NCI-H1436 treated with DMSO at 0.1 percent for 48 hours (cell line): ENCODE measurements at places on chromosomes 2 and 18.

GRCh38 chr2:101912545-101912944 is 79.2 kb upstream of the IL1R2 start:
- no peak for DNase-seq

GRCh38 chr18:8536922-8537321 is 72.3 kb upstream of the RAB12 start:
- DNase-seq: no peak

GRCh38 chr18:7094427-7094826 is 23.2 kb downstream of the LAMA1 start:
- no peak for DNase-seq

GRCh38 chr2:160630801-160631590 is 137.4 kb upstream of the RBMS1 start:
- DNase-seq: no peak

DNA sequence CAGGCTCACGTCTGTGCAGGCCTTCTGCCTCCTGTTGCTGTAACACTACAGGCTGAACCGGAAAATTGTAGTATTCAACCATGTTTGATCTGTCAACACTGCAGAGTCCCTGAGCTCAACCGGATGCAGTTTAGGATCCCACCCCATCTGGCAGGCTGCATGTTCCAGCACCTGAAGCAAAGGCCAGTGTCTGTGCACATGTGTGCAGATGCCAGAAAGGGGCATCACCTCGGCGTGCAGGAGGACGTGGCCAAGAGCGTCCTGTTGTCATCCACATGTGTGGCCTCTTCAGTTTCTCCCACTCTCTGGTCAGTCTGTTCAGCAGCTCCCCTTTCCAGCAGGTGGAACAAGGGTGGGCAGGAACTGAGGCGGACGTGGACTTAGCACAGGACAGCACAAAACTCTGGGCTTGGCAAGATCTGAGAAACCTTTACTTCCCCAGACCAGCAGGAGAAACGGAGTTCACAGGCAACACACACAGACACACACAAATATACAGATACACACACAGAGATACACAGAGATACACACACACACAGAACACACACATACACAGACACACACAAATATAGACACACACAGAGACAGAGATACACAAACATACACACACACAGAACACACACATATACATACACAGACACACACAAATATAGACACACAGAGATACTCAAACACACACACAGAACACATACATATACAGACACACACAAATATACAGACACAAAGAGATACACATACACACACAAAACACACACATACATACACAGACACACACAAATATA is 111.3 kb downstream of the NDUFA10 start:
- DNase-seq: no peak

- DNase-seq: no peak
These were observed 879.0 kb downstream of the SLC4A3 start for GRCh38 chr2:220506466-220506865.

- DNase-seq: no peak
These were observed 7.1 kb downstream of the RBM45 start for GRCh38 chr2:178119179-178119922.

GRCh38 chr2:73610111-73610510 is 32.1 kb downstream of the NAT8 start:
- DNase-seq: no peak

- DNase-seq: no peak
These were observed 463.3 kb downstream of the IRS1 start for GRCh38 chr2:226336283-226336682.

DNA sequence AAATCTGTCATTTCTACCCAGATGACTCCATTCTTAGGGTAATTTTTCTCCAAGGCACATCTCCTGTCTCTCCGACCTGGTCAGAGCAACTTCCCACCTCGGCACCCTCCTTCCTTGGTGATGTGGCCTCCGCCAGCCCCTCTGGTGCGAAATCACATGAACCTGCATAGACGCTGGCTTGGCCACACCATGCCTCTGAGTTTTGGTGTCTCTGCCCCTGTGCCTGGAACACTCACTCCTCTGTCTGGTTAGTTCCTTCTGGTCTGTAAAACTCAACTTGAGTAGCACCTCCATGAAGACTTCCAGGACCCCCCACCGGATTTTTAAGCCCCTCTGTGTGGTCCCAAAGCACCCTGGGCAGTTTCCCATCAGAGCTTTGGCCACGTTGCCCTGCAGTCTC is 83.2 kb upstream of the OTOS start:
- DNase-seq: no peak

DNA sequence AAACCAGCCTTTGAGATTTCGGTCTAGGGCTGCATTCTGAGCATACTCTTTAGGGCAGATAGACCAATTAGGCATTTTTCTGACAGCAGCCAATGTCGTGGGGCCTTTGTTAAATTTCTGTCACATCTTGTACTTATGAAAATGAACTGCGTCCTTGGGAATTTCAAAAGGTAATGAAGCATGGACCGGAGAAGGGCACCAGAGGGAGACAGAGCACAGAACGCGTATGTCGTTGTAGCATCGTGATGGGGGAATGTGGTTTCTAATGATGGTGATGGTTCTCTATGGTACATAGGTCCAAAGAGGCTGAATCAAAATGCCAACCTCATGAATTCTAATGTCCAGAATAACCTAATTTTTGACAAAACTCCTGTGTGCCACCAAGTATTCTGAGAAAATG is 483.9 kb upstream of the CRIM1 start:
- DNase-seq: no peak

GRCh38 chr2:6955511-6956136 is 38.4 kb downstream of the RNF144A start:
- DNase-seq: no peak

GRCh38 chr2:42850016-42850805 is 57.8 kb upstream of the HAAO start:
- DNase-seq: no peak

DNA sequence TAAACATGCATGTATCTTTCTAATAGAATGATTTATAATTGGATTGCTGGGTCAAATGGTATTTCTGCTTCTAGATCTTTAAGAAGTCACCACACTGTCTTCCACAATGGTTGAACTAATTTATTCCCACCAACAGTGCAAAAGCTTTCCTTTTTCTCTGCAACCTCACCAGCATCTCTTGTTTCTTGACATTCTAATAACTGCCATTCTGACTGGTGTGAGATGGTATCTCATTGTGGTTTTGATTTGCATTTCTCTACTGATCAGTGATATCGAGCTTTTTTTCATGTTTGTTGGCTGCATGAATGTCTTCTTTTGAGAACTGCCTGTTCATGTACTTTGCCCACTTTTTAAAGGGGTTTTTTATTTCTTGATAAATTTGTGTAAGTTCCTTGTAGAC is 182.5 kb downstream of the ANKRD44 start:
- DNase-seq: no peak

DNA sequence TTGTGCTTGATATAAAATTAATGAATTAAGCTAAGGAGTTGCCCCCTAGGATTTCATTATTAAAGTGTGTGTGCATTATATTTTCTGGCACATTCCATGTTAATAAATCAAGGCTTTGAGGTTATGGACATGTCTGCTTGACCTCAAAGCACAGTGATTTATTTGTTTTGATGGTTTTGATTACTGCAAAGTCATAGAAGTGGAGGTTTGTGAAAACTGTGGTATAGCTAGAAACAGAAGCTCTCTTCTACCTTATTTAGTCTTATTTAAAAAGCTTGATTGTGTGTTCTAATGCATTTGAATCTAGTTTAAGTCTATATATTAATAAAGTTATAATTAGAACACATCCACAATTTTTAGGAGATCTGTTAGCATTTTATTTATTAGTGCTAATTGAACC is 32.2 kb downstream of the DOK6 start:
- no peak for DNase-seq

DNA sequence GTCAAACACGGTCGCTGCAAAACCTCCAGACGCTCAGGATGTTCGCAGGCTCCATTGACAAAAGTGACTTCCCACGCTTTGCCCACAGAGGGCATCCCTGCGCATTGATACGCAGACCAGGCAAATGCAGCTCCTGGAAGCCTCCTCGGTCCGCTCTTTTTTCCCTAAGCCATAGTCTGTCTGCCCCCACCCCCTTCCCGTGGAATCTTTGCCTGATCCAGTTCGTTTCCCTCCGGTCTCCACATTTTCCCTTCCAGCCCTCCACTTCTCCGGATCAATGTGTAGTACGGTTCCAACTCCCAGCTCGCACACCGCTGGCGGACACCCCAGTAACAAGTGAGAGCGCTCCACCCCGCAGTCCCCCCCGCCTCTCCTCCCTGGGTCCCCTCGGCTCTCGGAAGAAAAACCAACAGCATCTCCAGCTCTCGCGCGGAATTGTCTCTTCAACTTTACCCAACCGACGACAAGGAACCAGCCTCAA is at the start of gene DCC:
Gene DCC (plus strand): TSS at position 307 of the 481 bp plus-strand sequence. CDS start 591 bp downstream, outside the sequence.
- no peak for DNase-seq

DNA sequence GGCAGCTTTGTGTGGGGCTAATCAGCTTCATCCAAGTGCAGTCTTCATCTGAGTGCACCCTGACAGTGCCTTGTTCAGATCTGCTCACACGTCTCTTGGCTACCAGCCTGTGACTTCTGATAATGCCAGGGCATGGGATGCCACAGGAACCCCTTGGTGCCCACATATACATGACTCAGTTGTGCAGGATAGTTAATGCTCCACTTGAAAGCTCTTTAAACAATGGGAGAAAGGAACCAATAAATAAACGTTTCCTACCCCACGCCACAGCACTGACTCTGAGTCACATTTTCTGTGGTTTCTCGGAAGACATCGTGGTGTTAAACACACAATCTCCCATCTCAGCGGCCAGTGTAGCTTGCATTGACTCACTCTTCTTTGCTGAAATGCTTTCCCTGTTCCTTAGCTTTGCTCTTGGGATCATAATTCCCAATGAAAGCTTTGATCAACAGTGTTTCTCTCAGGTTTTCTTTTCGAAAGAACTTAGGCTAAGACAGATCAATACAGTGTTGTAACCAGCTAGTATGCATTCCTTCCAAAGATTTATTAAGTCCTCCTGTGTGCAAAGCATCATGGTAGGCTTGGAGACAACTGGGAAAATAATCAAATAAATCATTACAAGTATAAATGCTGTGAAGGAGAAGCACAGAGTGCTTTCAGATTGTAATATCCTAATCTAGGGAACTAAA is 142.0 kb downstream of the COPS8 start:
- no peak for DNase-seq
